ENCODE measurements at places on chromosomes 12 and 14.

GRCh38 chr12:75759842-75760572, 248.6 kb upstream of the KRR1 start:
- DNase-seq: no peak

DNA sequence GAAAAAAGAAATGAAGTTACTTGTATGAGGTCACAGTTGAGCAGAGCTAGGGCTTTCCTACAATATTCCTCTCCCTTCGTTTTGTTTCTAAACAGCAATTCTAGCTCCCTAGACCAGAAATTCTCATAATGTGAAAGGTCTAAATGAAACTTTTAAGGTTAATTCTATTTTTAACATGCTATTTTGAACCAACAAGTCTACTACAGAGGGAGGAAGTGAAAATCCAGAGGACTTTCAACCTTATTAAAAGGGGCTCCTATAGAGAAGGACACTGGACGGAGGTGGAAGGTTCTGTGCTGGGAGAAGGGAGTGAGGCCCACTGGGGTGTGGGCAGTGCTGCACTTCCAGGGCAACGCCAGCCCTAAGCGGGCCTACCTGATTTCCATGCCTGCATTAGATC, 13.4 kb downstream of the GSG1 start:
- no peak for DNase-seq

- DNase-seq: no peak
Measured at GRCh38 chr14:95235351-95235750, 78.0 kb upstream of the DICER1 start.

DNA sequence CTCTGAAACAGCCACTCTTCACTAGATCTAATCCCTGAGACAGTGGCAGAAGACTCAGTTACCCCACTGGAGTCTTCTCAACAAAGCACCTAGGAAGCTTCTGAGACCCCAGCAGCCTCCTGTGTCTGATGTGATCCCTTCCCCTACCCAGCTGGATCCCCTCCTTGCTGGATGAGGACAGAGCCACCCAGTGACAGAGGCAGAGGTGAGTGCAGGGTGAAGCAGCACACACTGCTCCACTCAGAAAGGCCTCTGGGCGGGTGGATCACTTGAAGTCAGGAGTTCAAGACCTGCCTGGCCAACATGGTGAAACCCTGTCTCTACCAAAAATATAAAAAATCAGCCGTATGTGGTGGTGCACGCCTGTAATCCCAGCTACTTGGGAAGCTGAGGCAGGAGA, 2.7 kb downstream of the SPRYD3 start:
- no peak for DNase-seq

DNA sequence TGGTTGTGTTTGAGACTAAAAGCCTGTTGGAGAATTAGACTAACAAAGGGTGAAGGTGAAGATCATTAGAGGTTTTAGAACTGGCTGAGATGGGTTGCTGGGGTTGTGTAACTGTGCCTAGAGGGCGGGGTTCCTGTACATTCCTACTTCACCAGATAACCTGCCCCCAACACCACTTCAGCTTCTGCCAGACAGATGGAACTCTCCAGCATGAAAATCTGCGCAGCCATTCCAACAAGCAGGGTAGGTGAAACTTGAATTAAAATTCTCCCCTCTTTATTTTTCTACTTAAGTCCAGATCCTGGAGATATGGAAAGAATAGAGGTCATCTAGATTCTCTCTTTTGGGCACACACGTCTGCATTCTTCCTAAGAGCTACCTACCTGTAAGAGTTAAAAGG, 6.0 kb downstream of the FOXG1 start:
- DNase-seq: no peak

- DNase-seq: no peak
Measured at GRCh38 chr12:130745921-130746320, 29.8 kb upstream of the RIMBP2 start.

GRCh38 chr14:58243790-58244555, 670 bp upstream of the PSMA3 start:
- DNase-seq: no peak

- no peak for DNase-seq
Measured at GRCh38 chr14:54462048-54462447, 20.9 kb upstream of the CNIH1 start.

- no peak for DNase-seq
Measured at GRCh38 chr12:17592472-17592871, 497.5 kb downstream of the RERGL start.

GRCh38 chr12:42799966-42800365, 210.4 kb upstream of the PRICKLE1 start:
- DNase-seq: no peak

GRCh38 chr14:89399594-89400068, 17.4 kb downstream of the FOXN3 start:
- DNase-seq: no peak

DNA sequence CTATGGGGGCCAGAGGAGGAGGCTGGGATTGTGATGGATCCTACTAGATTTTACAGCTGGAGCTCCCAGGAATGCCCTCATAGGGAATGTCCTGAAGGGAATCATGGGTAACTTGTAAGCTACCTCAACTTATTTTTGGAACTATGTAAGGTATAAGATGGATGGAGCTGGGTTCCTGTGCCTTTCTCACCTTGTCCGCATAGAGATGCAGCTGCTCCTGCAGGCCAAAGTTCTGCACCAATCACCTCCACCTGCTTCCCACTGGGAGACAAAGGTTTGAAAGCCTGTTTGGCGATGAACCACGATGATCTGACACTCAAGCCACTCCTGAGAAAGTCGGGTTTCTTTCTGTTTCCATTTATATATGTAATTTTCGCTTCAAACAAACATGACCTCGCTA, 648 bp upstream of the AKAP5 start:
- DNase-seq: no peak

DNA sequence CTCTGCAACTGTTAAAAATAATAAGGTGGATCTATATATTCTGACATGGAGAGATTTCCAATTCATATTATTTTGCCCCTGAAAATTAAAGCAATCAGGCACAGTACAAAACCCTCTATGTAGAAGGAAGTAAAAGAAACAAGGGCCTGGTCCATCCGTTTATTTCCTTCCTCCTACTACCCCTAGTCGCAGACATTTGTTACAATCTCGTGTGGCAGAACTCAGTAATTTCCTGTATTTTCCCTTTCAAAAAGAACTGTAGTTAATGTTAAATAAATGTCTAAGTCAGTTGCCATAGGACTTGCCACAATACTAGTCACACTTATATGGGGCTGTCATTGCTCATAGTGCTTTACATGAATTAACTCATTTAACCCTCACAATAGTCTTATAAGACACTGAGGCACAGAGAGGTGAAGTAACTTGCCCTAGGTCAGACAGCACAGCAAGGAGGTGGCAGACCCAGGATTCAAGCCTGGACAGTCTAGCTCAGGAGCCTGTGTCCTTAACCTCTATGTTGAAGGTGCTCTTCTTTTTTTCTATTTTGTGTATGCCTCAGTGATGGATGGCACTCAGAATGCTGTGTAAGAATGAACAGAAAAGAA, 24.2 kb downstream of the NINJ2 start:
- DNase-seq: no peak

DNA sequence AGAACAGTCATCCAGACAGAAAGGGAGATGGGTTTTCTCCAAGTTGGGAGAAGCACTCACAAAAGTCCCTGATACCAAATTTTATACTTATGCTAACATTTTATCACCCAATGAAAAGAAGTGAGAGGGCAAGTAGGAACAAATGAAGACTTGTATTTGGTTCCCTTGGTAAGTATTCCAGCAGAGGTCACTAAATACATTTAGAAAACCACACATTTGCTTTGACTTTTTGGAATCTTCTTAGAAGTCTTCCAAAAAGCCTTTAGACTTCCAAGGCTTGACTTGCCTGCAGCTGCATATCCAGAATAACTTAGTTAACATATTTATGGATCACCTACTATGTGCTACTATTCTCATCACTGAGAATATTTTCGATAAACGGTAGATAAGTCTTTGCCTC, 3.1 kb upstream of the GYS2 start:
- DNase-seq: no peak

- DNase-seq: no peak
Measured at GRCh38 chr14:50407111-50407812, 10.6 kb upstream of the CDKL1 start.

DNA sequence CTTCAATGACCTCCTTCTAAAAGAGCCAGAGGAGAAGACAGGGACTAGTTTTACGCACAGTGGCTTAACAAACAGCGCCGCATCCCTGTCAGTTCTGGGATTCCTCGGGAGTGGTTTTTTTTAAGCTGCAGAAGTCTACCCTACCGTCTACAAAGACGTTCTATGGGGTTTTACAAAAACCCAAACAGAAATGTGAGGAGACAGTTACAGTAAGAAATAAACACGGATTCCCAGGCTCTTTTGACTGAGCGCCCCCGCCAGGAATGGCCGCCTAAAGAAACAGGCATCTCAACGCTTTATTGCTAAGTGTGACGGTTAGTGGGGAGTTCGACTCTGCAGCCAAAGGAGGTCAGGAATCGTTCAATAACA, 484 bp downstream of the ALKBH1 start:
- no peak for DNase-seq

DNA sequence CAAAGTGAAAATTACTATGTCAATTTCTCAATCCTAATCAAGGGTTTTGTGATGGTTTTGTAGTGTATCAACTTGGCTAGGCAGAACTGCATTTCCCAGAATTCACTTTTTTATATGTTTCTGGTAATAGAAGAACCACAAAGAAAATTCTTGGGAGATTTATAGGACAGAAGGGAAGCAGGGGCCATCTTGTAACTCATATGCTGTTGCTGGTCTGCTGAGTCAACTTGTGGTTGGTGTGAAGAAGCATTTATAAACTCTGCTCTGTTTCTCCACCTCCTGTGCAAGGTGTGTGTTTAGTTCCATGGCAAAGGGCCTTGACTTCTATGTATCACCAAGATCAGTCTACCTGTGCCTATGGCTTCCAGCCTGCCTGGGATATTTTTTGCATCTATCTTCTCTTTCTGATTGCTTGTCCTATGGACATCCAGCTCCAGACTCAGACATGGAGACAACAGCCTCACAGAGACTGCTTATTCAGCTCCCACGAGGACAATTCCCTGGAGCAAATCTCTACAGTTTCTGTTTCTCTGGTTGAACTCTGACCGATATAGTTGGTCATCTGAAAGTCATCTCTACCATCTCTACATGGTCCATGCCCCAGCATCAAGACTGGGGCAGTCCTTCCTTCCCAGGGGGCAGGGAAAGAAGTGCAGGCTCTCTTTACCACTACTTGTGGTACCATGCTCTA, 364.3 kb upstream of the DDHD1 start:
- DNase-seq: no peak

DNA sequence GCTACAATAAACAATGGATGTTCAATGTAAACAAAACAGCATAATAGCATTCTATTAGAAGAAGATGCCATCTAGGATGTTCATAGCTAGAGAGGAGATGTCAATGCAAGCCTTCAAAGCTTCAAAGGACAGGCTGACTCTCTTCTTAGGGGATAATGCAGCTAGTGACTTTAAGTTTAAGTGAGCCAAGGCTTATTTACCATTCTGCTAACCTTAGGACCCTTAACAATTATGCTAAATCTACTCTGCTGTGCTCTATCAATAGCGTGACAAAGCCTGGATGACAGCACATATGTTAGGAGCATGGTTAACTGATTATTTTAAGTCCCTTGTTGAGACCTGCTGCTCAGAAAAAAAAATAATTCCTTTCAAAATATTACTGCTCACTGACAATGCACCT, 106.0 kb upstream of the SSTR1 start:
- DNase-seq: no peak

- DNase-seq: no peak
Measured at GRCh38 chr12:122943196-122943595, 23.1 kb downstream of the ABCB9 start.

GRCh38 chr12:43105426-43105981, 446.5 kb downstream of the ADAMTS20 start:
- DNase-seq: no peak

- DNase-seq: no peak
Measured at GRCh38 chr12:110744601-110745264, 2.0 kb upstream of the PPP1CC start.

GRCh38 chr14:45807178-45807899, 554.3 kb upstream of the MIS18BP1 start:
- DNase-seq: no peak

GRCh38 chr12:50110762-50111351, 1.2 kb upstream of the COX14 start:
- no peak for DNase-seq

GRCh38 chr12:57609781-57610553, 1.3 kb upstream of the ARHGEF25 start:
- DNase-seq: no peak

GRCh38 chr12:81809829-81810595, 50.9 kb upstream of the PPFIA2 start:
- DNase-seq: no peak

DNA sequence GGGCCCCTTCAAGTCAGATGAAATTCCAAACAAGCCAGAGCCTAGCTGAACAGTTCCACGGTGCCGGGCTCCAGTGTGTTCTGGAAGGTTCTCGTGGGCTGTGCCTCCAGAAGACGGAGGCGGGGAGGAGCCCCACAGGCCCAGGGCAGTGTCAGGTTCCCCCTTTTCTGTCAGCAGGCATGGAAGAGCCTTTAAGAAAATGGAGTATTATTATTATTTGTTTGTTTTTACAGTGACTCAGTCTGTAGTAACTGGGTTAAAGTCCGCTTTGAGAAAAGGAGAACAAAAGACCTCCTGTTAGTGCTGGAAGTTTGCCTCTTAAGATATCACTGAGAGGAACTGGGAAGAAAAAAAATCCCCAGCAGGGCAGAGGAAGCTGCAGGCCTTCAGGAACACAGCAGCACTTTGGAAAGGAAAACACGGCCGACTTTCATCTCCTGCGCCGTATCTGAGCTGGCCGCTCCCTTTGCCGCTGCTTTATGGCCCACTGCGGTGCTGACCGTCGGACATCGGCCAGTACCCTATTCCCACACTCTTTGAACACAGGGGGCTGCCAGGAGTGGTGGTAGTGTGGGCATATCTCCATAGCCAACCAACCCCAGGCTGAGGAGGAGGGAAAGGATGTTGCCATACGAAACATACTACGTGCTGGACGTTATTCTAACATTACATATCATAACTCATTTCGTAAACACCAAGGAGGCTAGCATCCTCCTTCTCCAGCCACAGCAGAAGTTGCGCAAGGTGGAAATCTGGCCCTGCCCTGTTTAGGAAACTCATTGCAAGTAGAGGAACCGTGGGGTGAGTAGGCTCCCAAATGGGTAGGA, 194.0 kb downstream of the ZFP36L1 start:
- no peak for DNase-seq
